AG08396 (cell line): ENCODE measurements at places on chromosomes 16 and 17.

DNA sequence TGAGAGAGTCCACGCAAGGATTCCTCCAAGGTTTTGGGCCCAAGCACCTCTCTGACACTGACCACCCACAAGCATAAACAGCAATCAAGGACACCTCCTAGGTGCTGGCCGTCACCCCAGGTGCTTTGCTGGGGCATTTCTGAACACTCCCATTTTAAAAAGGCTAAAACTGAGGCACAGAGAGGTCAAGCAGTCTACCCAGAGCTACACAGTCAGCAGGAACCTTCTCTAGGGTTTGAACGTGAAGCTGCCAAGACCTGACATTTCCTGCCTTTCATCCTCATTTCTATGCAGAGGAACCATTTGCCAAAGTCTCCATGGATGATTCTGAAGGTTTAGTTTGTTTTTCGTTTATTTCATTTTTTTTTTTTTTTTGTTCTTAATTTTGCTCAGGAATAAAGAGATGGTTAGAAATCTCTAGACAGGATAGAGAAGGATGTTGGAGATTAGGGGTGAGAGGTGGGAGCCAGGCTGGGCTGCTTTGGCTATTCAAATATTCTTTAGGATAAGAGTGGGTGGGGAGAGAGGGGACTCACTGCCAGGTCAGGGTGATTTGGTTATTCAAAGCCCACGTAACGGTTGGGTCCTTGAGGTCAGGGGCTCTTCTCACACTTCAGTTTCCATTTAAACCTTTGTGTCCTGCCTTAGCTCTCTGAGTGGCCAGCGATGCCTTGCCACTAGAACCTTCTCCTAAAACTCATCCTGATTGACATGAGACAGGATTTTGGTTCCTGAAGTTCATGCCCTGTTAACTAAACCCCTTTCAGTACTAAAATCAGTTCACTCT is 6.2 kb downstream of the PLCG2 start:
- DNase-seq, result no peak

DNA sequence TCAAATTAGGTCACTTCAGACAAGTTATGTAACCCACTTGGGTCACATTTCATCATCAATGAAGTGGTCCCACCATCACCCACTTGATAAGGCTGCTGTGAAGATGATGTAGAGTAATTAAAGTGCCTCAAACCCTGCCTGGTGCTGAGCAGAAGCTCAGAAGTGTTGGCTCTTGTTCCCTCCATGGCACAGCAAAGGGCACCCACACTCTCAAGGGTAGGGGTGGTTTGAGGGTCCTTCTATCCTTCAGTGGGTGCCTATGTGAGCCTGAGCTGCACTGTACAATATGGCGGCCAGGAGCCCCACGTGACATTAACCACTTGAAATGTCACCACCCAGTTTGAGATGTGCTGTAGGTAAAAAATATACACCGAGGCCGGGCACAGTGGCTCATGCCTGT is 71.5 kb downstream of the CYTH1 start:
- no peak for DNase-seq

GRCh38 chr16:50183316-50183715 is 30.2 kb downstream of the TENT4B start:
- DNase-seq, result no peak

DNA sequence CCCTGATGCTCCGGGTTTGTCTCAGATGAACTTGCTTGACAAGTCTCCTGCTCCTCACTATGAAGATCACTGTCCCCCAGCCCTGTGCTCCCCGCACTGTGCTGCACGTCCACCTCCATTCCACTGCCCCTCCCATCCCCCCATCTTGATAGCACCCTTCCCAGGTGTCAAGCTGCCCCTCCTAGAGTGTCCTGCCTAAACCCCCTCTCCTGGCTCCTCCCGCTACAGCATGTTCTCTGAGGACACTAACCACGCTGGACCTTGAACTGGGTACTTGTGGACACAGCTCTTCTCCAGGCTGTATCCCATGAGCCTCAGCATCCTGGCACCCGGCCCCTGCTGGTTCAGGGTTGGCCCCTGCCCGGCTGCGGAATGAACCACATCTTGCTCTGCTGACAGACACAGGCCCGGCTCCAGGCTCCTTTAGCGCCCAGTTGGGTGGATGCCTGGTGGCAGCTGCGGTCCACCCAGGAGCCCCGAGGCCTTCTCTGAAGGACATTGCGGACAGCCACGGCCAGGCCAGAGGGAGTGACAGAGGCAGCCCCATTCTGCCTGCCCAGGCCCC is 18.5 kb downstream of the DEXI start:
- DNase-seq, result no peak

DNA sequence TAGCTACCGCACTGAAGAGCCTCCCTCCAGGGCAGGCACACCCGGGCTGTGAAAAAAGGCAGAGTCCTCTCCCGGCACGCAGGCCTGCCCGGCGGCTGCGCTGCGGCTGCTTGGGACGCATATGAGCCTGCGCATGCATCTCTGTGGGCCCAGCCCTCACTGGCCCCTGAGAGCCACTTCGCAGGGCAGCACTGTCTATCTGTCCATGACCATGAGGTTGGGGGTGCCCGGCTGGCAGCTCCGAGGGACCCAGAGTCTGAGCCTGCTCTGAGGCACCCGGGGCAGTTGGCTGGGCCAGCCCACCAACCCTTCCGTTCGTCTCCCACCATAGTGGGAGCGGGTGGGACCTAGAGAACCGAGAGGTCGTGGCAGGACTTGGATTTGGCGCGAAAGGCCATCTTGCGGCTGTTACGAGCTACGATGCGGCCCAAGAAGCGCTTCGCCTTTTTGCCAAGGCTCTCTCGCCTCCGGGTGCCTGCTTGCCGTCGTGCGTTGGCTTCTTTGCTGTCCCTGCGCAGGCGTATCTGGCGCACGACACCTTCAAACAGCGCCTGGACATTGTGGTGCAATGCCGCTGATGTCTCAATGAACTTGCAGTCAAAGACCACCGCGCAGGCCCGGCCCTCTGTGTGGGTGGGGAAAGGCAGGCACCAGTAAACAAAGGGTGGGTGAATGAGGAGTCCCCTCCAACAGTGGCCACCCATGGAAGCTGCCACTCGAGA is 3.2 kb upstream of the CDH16 start:
- DNase-seq, result no peak

GRCh38 chr17:21549107-21549687 is 143.1 kb upstream of the KCNJ18 start:
- DNase-seq, result no peak

DNA sequence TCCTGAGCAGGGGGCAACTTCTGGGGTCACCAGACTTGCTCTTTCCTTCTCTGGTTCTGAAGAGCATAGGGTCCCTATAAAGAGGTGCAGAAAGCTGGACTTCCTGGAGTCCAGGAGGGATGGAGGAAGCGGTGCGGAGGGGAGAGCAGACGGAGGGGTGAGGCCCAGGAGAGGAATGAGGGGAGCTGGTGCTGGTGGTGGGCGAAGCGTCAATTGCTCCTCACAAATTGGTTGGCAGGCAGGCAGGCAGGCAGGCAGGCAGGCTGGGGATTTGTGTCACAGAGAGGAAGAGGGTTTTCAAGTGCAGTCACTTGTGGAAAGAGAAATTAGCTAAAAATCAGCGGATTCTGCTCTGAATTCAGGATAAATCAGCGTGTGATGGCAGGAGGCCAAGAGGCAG is 133.7 kb upstream of the CDC42EP4 start:
- DNase-seq, result no peak

GRCh38 chr16:82081264-82081663 is 46.2 kb downstream of the HSD17B2 start:
- no peak for DNase-seq

DNA sequence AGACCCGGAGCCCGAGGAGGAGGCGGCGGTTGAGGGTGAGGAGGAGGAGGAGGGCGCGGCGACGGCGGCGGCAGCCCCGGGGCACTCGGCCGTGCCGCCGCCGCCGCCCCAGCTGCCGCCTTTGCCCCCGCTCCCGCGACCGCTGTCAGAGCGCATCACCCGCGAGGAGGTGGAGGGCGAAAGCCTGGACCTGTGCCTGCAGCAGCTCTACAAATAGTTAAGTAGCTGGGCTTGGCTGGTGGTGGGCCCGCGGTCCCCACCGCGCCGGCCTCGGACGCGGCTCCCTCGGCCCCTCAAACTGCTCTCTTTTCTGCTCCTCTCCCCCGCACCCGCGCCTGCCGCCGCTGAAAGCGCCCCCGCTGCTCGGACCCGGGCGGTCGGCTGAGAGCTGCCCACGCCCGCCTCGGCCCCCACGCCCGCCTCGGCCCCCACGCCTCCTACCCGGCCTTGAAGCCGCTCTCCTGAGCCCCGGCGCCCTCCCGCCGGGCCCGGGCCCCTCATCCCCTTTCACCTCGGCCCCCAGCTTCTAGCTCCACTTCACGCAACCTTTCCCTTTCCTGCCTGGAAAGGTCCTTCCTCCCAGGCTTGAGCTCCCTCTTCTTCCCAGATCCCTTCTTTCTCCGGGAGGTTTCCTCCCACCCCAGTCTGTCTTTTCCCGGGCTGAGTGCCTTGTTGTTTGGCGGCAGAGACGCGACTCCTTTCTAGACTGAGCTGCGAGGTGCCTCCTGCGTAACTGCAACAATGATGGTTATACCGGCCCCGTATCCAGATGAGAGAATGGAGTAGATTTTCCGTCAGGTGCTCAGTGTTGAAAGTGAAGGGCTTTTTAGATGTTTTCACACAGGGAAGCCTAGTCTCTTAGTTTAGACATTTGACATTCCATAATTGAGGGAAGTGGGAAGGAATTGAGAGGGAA is 850 bp downstream of the PPM1E start:
- DNase-seq, result peak; percentile 23

GRCh38 chr17:74070998-74071679 is 132.3 kb upstream of the RPL38 start:
- no peak for DNase-seq

- no peak for DNase-seq
These were observed 17.2 kb downstream of the ABCA8 start for GRCh38 chr17:68937890-68938514.

- DNase-seq, result no peak
These were observed 32.4 kb downstream of the WWP2 start for GRCh38 chr16:69794486-69794885.

- DNase-seq, result peak; percentile 19
These were observed 17.2 kb downstream of the GINS3 start for GRCh38 chr16:58409316-58409973.

- no peak for DNase-seq
These were observed 37.4 kb downstream of the PSME3IP1 start for GRCh38 chr16:57148481-57148880.

- DNase-seq, result no peak
These were observed 24.0 kb downstream of the REXO5 start for GRCh38 chr16:20830372-20830771.

DNA sequence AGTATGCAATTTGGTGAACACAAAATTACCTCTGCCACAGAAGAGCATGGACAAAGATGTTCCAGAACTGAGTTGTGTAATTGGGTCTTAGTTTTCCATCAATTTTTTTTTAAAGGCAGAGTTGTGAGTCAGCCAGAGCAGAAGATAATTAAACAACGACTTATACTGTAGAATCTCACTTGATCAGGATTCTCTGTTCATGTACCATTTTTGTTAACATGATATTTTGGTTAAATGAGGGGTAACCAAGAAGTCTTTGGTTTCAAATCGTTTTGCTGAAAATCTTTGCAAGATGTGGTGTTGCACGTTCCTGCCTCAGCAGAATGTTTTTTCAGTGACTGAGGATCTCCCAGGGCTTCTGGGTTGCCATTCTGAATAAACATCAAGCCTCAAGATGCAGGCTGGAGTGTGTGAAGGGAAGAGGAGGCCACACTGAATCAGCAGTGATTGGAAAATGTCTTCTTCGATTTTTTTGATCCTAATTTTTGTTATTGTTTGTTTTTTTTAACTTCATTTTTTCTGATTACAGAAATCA is 232.6 kb upstream of the IRX3 start:
- DNase-seq, result no peak

- DNase-seq, result peak; percentile 40
These were observed 32.6 kb upstream of the ZFP90 start for GRCh38 chr16:68506331-68507053.

DNA sequence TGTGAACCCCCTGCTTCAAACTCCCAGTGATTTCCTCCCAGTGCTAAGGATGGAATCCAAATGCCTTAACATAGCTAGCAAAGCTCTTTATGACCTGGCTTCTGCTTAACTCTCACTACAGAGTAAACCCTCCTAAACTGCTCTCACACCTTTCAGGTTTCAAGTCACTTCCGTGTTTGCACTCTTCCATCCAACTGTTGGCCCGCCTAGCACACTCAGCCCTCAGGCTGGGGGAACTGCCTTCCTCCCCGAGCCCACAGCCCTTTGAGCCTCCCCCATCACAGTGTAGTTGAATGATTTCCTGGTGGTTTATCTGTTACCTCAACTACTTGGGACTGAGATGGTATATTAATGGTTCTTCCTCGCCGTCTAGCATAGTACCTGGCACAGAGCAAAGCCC is 342.5 kb downstream of the NPIPA8 start:
- no peak for DNase-seq

- no peak for DNase-seq
These were observed 10.0 kb downstream of the RGS11 start for GRCh38 chr16:265711-266110.

DNA sequence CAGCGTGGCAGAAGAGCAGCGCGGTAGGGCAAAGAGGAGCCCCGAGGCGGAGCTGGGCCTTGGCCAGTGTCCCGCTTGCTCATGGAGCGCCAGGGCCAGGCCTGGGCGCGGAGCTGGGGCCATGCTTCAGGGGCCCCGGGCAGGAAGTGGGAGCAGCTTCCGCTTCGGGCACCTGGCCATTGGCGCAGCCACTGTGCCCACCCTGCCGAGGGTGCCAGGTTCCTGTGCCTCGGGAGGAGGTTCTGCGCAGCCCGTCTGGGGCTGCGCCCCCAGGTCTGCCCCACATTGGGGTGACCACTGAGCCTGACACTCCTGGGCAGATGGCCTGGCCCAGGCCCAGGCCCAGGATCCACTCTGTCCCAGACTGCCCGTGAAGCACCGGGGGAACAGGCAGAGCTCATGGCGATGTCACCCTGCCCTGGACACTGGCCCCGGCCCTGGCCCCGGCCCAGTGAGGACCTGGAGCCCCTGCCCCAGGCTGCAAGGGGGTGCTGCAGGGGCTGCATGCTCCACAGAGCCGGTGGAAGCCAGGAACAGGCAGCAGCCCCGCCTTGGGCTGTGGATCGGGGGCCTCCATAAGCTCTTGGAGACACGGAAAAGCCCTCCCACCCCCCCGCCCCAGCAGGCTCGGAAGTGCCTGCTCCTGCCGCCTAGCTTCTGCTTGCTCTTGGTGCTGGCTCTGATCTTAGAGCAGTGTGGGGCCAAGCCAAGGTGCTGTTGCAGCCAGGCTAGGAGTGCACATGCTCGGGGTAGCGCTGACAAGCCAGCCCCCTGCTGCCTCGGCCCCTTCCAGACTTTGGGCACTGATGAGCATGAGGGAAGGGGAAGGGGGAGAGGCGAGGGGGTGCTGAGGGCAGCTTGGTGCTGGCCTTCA is 35.9 kb upstream of the FOXJ1 start:
- DNase-seq, result no peak

- DNase-seq, result peak; percentile 92
These were observed 72.7 kb downstream of the ABCC1 start for GRCh38 chr16:16021988-16022682.

DNA sequence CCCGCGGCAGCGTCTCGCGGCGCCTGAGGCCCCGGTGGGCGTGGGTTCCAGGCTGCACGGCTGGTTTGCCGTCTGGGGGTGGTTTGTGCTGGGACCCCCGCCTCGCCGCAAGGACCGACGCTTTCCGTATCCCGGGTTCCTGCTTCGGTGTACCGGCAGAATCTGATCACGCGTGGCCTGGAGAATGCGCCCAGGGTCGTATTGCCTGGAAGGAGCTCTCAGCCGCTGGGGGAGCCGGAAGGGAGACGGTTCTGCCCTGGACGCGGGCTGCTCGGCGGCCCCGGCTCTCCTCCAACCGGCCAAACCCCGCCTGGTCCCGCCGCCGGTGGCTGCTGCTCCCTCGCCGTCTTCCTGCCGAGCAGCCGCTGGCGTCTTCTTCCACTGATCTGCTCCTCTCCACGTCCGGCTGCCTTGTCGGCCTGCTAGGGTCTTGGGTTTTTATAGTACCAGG is 39.8 kb downstream of the ZNF778 start:
- peak; percentile 63 for DNase-seq

GRCh38 chr17:33875973-33876372 is 379.1 kb upstream of the CCL2 start:
- no peak for DNase-seq
